ENCODE measurements at places on chromosomes 3 and 15. TPM values are rescaled to one million over a fixed set of nuclear protein-coding genes. Genes with fewer than 3 reads are reported as not detected.

The UROC1 gene
- 0.15 TPM for polyA plus RNA-seq

The HRH1 gene
- 2.0 TPM for polyA plus RNA-seq

The HIGD2B gene
- polyA plus RNA-seq, result not detected

The ARNT2 gene
- polyA plus RNA-seq, result 60.8 TPM

GRCh38 chr3:185727873-185728272, 97.0 kb downstream of the IGF2BP2 start:
- DNase-seq, result no peak

- DNase-seq, result no peak
Measured at GRCh38 chr3:8869613-8870012, 93.7 kb downstream of the RAD18 start.

- no peak for DNase-seq
Measured at GRCh38 chr3:110062716-110063115, 725.4 kb upstream of the DPPA4 start.

GRCh38 chr15:91055548-91056331, 33.3 kb upstream of the VPS33B start:
- peak; percentile 70 for DNase-seq

DNA sequence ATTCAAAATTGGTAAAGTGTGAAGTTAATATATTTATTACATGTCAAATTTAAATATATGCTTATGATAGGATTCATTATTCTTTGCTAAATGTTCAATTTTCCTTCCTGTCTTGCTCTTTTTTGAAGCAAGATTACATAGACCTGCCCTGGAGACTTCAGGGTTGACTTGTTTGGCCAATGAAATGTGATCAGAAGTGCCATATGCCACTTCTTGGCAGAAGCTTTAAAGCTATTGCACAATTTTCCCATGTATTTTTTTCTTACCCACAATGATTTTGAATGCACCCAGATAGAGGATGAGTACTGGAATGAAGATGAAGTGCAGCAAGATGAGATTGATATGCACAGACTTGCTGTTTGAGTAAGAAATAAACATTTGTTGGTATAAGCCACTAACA, 406.3 kb upstream of the BCHE start:
- no peak for DNase-seq

- no peak for DNase-seq
Measured at GRCh38 chr15:79673416-79674123, 223.2 kb downstream of the MTHFS start.

GRCh38 chr3:108623504-108623903, 34.0 kb downstream of the DZIP3 start:
- DNase-seq, result no peak

Data from left kidney (tissue), 8 donors.